Spinal cord (tissue), 10 donors: ENCODE measurements at places on chromosomes 1 and 21. TPM values are rescaled to one million over a fixed set of nuclear protein-coding genes. Genes with fewer than 3 reads are reported as not detected.

Gene C1orf226
- 1.4 TPM for total RNA-seq

Gene USP16
- total RNA-seq: 47.0 TPM

Gene NUDT4B
- total RNA-seq: 3.3 TPM

Gene NLRP3
- 5.0 TPM for total RNA-seq

Gene F13B
- not detected for total RNA-seq

Gene NOS1AP
- total RNA-seq: 4.2 TPM

DNA sequence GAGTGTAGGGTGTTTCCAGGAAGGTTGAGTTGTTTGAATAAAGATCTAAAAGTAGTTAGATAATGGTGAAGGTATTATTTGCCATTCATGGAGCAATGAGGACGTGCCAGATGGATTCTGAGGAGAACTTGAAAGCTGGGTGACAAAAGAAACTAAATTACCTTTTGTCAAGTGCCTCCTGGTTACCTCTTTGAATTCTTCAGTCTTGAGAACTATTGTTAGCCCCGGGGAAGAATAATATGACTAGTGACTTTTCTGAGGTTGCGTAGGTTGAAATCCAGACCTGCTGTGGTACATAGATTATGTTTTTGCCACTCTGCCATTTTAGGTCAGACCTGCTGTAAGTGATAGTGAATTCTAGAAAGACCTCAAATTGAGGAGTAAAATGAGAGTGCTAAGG, 11.5 kb downstream of the LAMC1 start:
- no peak for DNase-seq

DNA sequence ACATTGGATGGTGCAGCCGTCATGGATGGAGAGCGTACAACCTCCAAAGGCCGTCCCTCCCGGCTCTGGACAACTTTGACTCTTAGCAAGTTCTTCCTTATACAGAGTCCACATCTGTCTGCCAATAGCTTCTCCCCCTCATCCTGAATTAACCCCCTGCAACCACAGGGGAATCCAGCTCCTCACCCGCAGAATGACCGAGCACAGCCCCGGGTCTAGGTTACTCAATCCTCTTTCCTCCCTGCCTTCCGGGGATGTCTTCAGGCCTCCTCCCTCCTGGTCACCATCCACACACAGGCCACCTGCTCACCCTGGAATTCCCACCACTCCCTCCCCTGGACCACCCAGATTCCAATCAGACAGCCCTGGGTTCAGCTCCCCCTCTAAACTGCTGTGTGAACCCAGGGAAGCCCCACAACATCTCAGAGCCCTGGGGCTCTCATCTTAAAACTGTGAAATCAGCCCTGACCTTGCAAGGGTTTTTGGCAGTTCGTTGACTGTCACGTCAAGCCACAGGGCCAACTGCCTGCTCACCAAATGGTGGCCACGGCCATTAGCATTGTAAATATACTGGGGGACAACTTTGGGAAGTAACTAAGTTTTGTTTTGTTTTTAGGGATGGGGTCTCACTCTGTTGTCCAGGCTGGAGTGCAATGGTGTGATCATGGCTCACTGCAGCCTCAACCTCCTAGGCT, 54.2 kb downstream of the HSPG2 start:
- no peak for DNase-seq

DNA sequence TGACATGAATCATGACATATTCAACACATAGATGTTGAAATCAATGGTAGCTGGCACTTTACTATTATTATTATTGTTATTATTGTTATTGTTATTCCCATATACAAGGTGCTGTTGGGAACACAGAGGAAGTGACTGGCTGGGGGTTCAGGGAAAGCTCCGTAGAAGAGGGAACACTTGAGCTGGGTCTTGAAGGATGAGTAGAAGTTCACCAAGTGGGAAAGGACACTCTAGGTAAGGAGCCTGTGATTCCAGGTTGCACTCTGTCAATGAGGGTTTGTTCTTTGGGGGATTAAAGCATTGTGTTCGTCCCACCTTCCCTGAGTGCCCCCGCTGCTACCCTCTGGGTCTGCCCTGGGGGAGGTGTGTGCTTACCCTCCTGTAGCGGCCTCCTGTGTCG, 14.1 kb downstream of the ZNF362 start:
- no peak for DNase-seq

GRCh38 chr1:246708166-246708565, 16.0 kb upstream of the SCCPDH start:
- DNase-seq: no peak

DNA sequence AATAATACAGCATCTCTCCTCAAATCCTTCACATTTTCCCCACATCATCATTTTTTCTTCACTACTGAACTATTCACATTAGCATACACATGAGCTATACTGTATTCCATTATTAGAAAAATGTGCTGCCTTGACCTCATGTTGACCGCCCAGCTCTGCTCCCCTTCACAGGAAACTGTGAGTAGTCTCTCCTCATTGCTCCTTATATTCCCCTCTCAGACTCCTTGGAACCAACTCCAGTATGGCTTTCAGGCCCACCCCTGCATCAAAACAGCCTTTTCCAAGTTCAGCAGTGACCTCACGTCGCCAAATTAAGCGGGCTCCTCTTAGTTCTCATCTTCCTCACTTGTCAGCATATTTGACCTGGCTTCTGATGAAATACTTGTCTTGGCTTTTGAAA, 59.2 kb upstream of the SPAG17 start:
- no peak for DNase-seq

DNA sequence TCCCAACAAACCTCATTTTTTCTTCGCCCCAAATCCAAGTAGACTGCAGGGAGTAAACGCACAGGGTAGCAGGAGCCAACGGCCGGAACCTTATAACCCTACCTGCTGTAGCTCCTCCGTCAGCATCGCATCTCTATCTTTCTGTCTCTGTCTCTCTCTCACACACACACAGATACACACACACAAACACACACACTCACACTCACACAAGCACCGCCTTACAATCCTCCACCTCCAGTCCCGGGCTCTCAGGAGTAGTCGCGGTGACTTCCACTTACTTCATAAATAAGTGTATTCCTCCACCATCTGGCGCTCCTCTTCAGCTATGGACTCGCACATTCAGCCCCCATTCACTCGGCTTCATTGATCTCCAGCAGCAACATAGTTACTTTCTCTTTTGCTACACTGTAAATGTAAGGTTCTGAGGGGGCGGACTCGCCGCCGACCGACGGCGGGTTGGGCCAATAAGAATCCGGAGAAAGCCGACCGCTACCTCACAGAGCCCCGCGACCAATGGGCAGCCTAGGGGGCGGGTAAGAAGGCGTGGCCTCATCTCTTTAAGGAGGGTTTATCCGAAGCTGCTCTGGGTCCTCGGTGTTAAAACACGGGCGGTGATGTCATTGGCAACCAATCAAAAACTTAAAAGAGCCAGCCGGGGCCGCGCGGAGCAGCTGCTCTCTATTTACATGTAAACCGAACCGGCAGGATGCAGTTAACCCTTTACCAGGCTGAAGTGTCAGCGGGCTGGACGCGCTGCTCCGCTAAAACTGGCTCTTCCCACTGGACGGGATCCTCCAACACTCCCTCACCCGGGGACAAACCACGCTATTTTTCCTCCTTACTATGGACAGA, at the start of gene DUSP10:
DUSP10 (minus strand) TSS at position 387 of the 852 bp plus-strand sequence. CDS start 2,345 bp downstream, outside the sequence.
- peak; percentile 100 for DNase-seq

- DNase-seq: no peak
Observed at GRCh38 chr21:42878678-42878992, 704 bp downstream of the WDR4 start.

DNA sequence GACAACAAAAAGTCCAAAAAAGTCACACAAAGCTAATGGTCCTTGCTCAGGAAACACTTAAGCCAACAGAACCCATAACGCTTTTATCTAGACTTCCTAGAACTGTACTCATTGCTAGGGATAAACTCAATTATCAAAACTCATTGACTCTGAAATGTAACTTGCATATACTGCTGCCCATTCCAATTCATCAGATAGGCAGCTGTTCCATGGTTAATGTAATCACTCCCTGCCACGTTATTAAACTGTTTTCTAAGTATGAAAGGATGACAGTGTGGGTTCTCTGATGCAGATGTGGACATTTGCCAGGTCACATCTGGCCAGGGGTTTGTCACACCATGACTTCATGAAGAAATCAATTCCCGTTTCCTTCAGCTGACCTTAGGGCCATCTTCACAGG, 30.3 kb upstream of the DNAJC11 start:
- DNase-seq: no peak

GRCh38 chr1:100452641-100453040, 85.3 kb upstream of the GPR88 start:
- DNase-seq: no peak

- DNase-seq: no peak
Observed at GRCh38 chr21:43976661-43977060, 35.4 kb upstream of the TRAPPC10 start.

- peak; percentile 78 for DNase-seq
Observed at GRCh38 chr1:87331365-87332241, 2.9 kb downstream of the LMO4 start.

DNA sequence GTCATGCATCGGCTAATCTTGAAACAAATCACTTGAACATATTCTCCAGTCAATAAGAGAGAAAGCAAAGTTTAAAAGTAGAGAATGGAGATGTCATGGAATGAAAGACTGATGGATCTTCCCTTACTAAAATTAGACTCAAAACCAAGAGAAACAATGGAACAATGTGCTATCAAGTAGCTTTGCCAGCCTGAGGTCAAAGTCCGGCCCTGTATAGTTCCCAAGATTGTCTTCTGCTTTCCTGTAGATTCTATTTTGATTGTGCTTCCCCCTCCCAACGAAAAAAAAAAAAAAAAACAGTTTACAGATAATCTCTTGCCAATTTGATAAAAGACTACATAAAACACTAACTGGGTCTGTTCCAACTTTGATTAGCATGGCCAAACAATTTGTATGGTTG, 40.8 kb upstream of the KIRREL1 start:
- DNase-seq: no peak

- no peak for DNase-seq
Observed at GRCh38 chr1:8169364-8170058, 143.4 kb upstream of the ERRFI1 start.

- no peak for DNase-seq
Observed at GRCh38 chr21:35149698-35150097, 100.6 kb upstream of the RUNX1 start.

GRCh38 chr1:69898403-69898947, 306.9 kb downstream of the LRRC40 start:
- peak; percentile 18 for DNase-seq

DNA sequence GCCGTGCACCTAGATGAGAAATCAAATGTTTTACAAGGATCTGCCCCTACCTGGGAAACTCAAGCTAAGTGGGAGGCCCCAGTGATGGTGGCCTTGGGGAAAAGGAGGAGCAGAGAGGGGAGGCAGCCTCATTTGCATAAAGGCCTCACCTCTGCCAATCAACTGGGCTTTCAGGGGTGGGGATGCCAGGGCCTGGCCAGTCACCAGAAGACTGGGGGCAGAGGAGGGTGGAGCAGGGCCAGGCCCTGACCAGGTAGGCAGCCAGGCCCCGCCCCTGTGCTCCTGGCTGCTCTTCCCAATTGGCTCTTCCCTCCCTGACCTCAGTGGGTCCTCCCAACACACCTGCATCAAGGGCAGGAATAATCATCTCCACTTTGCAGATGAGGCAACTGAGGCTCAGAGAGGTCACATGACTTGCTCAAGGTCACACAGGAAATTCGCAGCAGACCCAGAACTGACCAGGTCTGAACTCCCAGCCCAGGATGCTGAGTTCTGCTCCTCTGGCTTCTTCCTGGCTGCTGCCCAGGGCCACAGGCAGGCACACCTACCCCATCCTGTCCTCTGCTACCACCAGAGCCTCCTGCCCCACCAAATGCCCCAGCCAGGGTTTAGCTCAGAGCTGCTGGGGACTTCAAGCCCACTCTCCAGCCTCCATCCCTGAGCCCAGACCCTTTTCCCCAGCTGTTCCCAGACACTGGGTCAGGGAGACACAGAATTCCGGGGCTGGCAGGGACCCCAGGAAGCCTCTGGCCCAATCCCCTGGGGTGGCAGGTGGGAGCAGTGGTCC, 677.9 kb downstream of the MATN1 start:
- DNase-seq: no peak

GRCh38 chr1:205287076-205287475, 34.5 kb downstream of the NUAK2 start:
- no peak for DNase-seq

DNA sequence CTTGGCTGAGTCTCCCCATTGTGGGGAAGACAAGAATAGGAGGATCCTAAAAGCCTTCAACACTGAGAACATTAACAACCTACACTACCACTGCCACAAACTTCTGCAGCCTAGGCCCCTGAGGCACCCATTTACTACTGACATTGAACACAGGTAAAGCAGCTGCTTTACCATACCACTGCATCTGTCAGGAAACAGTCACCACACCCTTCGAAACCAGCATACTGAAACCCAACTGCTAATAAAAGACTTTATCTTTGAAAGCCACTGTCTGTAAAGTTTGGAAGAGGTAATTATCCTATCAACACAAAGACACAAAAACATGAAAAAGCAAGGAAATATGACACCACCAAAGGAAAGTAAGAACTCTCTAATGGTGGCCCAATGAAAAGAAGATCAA, 7.4 kb downstream of the IFNAR1 start:
- DNase-seq: no peak

DNA sequence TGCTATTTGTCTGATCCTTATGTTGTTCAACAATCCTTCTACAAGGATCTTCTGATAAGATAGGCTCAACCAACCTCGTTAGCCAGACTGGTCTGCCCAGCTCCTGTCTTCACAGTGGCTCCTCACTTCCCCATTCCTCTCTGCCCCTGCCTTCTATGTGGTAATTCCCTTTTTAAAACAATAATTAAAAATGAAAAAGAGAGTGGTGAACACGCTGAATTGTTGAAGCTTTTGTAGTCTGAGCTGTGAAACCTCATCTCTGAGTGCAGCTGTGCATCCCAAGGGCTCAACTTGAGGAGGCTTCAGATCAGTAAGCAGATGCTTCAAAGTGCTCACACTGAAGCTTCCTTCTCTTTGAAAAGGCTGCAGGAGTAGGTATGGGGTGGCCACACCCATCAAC, 70.7 kb upstream of the JUN start:
- DNase-seq: no peak

DNA sequence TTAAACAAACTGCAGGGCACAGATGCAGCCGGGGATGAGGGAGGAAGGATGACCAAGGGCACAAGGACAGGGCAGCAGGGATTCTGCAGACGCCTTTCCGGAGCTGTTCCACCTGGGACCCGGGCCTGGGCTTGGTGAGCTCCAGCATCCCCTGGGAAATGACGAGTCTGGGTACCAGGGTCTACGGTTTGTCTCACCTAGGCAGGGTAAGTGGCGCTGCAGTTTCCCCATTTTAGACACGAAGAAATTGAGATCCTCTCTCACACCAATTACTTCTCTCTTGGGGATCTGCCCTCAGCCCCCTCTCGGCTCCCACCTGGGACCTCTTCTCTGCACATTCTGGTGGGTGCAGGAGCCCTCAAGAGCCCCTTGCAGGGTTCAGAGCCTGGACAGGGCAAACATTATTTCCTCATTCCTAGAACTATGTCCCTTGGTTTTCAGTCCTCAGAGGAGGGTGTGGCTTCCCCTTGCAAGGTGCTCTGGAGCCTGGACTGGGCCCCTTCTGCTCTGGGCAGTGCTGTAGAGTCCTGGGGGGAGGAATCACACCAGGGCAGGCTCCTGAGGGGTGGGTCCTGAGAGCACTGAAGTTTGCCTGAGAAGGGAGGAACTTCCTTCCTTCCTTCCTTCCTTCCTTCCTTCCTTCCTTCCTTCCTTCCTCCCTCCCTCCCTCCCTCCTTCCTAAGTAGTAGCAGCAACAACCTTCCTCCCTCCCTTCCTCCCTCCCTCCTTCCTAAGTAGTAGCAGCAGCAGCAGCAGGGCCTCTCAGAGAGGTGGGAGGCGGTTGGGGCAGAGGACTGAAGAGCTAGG, 16.0 kb downstream of the RAP1GAP start:
- no peak for DNase-seq

GRCh38 chr1:101506541-101507164, 269.8 kb downstream of the S1PR1 start:
- no peak for DNase-seq

GRCh38 chr1:114090738-114091505, 62.7 kb downstream of the SYT6 start:
- no peak for DNase-seq
